ENCODE measurements at places on chromosomes 7 and 10.

DNA sequence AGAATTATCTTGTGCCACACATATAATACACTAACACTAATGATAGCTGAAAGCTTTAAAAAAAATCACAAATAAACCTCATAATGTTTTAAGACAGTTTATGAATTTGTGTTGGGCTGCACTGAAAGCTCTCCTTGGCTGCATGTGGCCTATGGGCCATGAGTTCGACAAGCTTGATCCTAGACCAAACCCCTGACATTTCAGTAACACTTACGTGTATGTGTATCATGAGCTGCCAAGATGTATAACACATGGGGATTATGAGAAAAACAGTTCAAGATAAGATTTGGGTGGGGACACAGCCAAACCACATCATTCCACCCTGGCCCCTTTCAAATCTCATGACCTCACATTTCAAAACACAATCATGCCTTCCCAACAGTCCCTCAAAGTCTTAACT lies 823.8 kb downstream of the PCDH15 start:
- no peak for DNase-seq

GRCh38 chr7:47375121-47375938 lies 206.6 kb downstream of the TNS3 start:
- no peak for DNase-seq

DNA sequence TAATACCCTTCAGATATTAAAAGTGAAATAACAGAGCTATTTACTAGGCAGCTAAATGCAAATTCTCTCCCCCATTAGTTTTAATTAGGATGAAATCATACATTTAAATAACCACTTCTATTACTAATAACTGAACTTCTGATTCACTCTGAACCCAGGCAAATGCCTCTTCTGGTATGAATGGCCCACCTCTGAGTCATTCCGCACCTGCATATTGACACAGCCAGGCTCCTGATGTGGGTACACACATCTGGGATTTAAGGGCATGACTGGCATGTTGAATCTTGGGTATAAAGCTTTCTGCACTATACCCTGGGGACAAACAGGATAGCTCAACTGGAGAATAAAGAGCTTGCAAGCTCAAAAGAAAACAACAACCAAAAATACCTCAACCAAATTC lies 140.9 kb downstream of the AUTS2 start:
- DNase-seq = no peak

GRCh38 chr7:26930201-26930600 lies 65.8 kb upstream of the SKAP2 start:
- no peak for DNase-seq

DNA sequence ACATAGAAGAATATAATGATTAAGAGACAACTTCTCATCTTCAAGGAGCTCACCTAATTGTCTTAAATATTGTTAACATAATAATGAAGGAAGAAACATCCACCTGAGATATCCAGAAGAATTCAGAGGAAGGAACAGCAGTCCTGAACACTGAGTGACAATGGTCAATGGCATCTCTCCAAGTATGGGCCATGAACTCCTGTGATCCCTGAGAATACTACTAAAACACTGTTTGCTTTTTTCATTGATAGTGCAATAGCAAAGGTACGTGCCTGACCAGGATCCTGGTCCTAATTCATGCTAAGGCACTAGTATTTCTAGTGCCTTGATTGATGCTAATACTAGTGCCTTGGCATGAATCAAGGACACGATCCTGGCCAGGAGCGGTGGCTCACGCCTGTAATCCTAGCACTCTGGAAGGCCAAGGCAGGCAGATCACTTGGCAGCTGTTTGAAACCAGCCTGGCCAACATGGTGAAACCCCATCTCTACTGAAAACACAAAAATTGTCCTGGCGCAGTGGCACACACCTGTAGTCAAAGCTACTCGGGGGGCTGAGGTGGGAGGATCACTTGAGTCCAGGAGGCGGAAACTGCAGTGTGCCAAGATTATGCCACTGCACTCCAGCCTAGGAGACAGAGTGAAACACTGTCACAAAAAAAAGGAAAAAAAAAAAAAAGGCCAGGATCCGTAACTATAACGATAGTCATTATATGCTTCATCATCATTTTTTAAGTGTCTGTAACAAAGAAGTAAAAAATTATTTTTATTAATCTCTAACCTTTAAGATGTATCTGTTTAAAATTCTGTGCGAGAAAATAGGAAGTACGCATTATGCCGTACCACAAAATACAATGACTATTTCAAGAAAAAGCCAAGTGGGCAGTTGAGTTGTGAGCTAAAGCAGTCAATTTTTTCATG lies 49.1 kb downstream of the SRPK2 start:
- DNase-seq = no peak

DNA sequence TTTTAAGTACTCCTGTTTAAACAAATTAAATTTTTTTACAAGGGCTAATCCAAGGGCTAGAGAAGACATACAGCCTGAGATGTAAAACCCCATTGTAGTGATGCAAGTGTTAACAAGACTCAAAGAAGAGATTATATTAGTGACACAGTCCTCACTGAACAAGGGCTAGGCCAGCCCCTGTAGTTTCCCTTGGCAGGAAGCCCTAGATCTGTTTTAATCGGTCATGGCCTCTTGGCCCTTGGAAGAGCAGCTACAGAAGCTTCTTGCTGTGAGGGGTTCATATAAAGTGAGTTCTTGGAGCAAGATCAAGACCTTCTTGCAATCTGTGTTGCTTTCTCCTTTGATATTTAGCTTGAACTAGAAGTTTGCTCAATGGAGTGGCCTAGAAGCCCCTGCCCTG lies 1339.4 kb downstream of the XPNPEP1 start:
- DNase-seq = no peak

Measured in effector memory CD8-positive, alpha-beta T cell (primary cell).